AG04449 (cell line): ENCODE measurements at places on chromosomes 7 and 10.

- DNase-seq: no peak
These were observed 11.8 kb downstream of the CEP41 start for GRCh38 chr7:130429019-130429418.

- no peak for DNase-seq
These were observed 448.2 kb downstream of the RPS24 start for GRCh38 chr10:78481842-78482241.

- DNase-seq: no peak
These were observed 36.6 kb downstream of the ATRNL1 start for GRCh38 chr10:115129752-115130151.

- no peak for DNase-seq
These were observed 81.7 kb downstream of the HDAC9 start for GRCh38 chr7:18577096-18577771.

DNA sequence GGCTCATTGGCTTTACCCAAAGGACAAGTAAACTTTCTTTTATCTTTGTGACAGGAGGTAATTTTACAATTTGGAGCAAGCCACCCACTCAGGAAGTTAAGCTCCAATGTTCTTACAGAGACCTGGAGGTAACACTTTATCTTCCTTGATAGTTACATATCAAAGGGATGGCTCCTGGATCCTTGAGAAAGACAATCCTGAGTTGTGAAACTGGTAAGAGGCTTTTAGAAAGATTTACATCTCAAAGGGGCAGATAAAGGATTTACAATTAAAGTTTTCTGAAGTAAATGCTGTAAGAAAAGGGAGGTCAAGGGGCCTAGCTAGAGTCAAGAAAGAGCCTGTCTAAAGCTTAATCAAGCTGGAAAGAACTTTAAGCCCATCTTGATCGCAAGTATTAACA, 124.4 kb upstream of the ZNF804B start:
- no peak for DNase-seq
